ENCODE measurements at places on chromosomes 7 and 10. TPM values are rescaled to one million over a fixed set of nuclear protein-coding genes. Genes with fewer than 3 reads are reported as not detected.
A peak's percentile ranks its signal among the peaks of the same experiment; 100 is the strongest.

CUX1 gene
- total RNA-seq, result 22.2 TPM

MYOF gene
- 10.5 TPM for total RNA-seq

ICA1 gene
- total RNA-seq, result 0.94 TPM

GARIN1A gene
- total RNA-seq, result not detected

MMD2 gene
- total RNA-seq, result not detected

DNA sequence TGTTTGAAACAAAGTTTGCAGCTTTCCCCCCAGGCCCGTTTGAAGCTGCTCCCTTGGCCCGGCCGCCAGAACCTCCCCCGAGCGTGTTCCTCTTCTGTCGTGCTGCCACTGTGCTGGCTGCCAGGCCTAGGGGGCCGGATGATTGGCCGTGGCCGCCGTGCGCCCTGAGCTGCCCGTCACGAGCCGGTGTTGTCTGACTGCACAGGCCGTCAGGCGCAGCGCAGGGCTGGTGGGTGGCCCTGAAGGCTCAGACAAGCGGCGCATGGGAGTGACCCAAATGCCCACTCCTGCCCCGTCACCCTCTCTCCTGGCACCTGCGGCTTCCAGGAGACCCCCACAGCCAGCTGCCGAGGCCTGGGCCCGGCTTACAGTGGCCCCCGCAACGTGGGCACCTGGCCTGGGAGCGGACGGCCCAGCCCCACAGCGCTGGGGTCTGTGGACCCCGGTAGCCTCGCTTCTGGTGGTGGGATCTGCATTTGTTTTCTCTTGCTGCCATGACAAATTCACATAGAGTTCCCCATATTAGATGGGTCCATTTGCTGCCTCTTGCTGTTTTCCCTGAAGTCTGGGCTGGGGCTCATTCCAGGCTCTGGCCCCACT lies 13.1 kb downstream of the JAKMIP3 start:
- DNase-seq, result no peak

DNA sequence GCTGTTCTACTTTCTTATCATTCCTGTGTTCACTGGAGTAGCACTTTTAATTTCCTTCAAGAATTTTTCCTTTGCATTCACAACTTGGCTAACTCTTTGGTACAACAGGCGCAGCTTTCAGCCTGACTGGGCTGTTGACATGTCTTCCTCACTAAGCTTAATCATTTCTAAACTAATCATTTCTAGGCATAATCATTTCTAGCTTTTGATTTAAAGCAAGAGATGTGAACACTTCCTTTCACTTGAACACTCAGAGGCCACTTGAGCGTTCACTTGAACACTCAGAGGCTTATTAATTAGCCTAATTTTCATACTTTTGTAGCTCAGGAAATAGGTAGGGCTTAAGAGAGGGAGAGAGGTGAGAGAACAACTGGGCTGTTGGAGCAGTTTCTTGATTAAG lies 15.9 kb downstream of the C10orf90 start:
- DNase-seq, result no peak

DNA sequence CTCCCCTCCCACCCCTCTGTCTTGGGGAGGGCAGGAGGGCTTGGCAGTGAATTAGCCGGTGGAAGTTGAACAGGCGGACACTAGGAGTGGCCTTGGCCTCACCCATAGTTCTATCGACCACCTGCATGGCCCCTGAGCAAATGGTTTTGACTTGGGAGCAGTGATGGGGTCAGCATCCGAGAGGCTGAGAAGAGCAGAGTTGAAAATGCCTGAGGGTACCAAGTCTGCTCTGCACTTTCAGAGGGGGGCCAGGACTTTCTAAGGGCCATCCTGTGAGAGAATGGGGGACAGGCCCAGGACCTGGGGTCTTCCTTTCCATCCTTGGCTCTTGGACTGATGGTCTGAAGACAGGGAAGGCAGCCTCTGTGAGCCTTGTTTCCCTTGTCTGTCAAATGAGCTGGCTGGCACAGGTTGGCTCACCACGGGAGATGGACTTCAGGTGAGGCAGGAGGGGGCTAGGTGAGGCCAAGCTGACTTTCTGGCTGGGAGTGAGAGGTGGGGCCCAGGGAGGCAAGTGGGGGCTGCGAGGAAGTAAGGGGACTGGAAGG lies 29.4 kb downstream of the CDH23 start:
- no peak for DNase-seq

- DNase-seq, result no peak
Observed at GRCh38 chr7:73893342-73894101, 32.6 kb downstream of the TMEM270 start.

DNA sequence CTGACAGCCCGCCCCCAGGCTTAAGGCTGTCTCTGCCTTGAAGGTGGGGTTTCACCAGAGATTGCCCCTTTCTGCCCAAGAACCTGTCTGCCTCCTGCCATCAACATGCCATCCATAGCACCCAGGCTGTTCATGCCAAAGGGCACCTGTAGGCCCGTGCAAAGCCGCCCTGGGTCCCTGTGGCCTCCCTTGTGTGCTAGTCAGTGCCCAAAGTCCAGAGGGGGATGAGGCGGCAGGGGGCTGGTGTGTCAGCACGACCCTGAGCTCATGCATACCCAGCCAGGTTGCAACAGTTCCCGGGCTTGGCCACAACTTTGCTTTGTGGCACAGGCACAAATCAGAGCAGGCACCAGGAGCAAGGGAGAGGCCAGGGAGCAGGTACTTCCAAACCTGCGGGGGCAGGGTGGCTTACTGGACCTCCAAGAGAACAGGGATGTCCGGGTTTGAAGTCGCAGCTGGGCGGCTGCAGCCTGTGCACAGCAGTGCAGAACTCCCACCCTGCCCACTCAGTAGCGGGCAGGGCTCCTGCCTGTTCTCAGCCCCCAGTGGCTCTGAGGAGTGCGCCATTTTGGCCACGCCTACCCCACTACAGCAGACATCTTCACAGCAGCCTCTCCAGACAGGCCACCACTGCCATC lies 671.1 kb upstream of the GRM3 start:
- no peak for DNase-seq

DNA sequence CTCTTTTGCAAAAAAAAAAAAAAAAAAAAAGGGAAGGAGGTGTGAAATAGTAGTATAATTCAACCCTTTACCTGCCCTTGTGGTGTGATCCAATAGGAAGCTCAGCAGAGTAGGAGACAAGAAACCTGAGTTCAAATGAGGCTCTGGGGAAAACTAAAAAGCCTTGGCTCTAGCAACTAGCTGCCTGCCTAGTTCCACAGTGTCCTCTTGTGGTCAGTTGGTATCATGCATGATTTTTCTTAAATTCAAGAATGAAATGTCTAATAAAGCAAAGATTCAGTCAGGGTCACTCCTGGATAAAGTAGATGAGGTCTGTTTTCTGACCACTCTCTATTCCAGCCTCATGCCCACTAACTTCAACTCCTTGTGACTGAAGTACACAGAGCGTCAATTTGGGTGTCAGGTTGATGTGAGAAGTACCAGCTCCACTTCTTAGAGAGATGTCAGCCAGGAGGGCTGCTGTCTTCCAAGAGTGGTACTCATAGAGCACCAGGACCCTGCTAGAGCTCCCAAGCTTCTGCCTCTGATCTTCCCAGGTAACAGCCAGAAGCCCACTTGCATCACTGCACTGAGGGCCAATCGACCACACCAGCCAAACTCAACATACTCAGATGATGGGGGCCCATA lies 10.5 kb downstream of the LSM5 start:
- DNase-seq, result peak; percentile 58

- no peak for DNase-seq
Observed at GRCh38 chr7:47942132-47942531, 6.1 kb downstream of the PKD1L1 start.

DNA sequence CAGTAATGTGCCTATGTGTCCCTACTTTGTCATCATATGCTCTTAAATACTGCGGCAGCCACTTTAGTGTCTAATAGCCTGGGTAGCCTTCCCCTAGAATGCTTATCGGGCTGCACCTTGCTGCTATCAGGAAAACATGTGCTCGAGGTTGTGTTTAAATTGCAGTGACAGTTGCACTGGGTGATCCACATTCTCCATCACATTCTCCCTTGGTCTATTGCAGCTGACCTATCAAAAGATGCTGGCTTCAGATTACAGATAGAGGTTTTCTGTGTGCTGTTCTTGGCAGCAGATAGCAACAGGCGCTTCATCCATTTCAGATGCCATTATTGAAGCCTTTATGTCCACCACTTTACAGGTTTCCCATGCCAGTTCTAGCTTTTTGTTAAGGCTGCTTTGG lies 130.1 kb upstream of the MDFIC start:
- DNase-seq, result no peak

GRCh38 chr10:86343761-86344160 lies 22.8 kb downstream of the GRID1 start:
- no peak for DNase-seq

DNA sequence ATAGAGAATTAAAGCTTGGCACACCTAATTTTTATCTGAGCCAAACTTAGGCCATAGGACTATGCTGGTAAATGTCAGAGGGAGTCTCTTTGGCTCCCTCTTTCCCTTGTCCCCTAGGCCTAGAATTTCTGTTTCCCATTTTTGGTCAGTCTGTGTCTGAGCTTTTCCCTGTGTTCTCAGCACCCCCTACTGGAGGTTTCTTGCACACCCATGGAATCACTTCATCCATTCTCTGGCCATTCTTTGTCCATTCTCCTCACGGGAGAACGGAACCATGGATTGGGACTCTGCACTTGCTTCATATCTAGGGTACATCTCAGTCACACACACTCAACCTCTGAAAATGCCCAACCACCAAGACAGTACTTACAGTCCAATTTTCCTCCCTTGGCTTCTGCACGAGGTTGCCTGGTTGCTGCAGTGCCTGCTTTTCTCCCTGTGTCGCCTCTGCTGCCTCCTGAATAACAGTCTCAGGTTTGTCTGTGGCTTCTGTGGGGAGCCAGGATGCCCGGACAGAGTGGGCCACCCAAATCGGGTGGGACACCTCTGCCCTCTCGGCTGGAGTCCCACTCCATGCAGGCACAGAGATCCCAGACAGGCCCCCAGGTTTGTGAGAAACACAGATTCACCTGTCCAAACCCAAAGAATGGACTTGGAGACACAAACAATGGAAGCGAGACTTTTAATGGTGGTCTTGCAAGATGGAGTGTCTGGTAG lies 35.1 kb upstream of the DNAH11 start:
- DNase-seq, result peak; percentile 50

All from activated naive CD4-positive, alpha-beta T cell treated with anti-CD3 and anti-CD28 coated beads for 36 hours (primary cell).